Astrocyte (in vitro differentiated cells and primary cell): ENCODE measurements at places on chromosomes 16 and 17.

DNA sequence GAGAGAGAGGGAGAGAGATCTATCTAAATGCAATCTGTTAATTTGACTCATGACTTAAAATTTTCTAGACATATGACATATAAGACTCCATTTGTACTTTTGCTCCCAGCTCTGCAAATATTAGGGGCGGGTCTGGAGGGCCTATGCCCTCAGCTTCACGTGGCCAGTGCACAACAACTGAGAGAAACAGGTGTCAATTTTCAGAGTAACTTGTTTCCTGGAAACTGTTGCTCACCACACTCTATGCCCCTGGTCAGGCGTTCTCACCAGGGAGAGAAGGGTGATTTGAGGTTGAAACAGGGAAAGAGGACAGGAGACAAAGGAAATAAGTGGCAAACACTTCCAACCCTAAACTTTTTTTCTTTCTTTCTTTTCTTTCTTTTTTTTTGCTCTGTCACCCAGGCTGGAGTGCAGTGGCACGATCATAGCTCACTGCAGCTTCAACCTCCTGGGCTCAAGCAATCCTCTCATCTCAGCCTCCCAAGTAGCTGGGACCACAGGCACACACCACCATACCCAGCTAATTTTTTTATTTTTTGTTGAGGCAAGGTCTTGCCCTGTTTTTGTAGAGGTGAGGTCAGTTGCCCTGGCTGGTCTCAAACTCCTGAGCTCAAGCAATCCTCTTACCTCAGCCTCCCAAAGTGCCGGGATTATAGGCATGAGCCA is 270.0 kb downstream of the SLC39A11 start:
- no peak for DNase-seq

GRCh38 chr16:87493608-87494280 is 920 bp upstream of the ZCCHC14 start:
- DNase-seq = peak; percentile 18

DNA sequence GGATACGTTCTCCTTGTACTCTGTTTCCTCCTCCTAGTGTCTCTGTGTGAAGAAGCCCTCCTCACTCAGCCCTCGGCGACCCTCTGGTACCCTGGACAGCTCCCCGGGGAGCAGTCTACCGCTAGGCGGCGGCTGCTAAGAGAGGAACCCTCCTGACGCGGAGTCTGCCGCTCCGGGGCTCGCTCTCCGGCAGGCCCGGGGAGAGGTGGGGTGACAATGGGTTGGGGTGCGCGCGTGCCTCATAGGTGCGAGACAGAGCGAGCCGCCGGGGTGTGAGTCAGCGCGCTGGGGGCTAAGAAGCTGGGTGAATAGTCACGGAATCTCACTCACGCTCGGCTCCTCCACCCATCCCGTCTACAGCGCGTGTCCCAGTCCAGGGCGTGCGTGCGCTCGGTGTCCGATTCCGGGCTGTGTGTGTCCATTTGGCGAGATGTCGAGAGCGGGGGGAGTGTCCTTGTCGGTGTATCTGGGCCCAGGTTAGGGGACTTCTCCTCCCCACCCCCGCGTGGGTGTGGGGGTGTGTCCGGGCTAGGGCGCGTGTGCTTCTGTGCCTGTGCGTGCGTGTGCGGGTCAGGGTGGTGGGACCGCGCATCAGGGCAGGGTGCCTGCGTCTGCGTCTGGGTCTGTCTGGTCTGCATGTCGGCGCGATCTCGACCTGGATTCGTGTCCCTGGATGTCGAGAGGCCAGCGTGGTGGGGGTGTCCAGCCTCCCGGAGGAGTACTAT is 577 bp upstream of the HS3ST2 start:
- DNase-seq = peak; percentile 2

DNA sequence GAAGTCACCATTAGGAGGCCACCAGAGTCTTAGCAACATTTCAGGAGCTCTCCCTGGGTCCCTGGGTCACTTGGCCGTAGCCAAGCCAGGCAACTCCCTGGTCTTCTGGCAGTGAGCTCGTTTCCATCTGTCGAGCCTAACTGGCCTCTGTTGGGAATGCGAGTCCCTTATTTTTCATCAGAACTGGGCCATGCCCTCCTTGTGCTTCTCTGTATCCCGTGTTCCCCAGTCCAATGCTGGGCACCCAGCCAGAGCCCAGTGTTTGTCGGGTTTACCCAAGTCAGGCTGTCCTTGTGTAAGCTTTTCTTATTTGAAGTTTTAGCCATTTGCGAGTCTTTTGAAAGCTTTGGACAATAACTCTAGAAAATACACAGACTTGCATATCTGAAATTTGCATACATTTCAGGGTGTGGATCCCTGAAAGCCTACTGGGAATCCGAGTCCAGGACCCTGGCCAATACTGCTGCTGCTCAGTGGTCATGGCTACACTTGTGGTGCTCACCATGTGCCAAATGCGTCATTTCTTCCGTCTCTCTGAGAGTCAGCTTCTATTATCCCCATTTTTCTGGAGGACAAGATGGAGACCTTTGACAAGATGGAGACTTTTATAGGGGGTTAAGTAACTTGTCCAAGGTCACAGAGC is 81.6 kb upstream of the LGALS9 start:
- DNase-seq = no peak

- DNase-seq = no peak
Measured at GRCh38 chr16:9964426-9964825, 217.8 kb downstream of the GRIN2A start.

GRCh38 chr16:56549744-56550385 is 15.0 kb upstream of the MT4 start:
- DNase-seq = no peak

- no peak for DNase-seq
Measured at GRCh38 chr16:49473773-49474172, 100.2 kb downstream of the C16orf78 start.

DNA sequence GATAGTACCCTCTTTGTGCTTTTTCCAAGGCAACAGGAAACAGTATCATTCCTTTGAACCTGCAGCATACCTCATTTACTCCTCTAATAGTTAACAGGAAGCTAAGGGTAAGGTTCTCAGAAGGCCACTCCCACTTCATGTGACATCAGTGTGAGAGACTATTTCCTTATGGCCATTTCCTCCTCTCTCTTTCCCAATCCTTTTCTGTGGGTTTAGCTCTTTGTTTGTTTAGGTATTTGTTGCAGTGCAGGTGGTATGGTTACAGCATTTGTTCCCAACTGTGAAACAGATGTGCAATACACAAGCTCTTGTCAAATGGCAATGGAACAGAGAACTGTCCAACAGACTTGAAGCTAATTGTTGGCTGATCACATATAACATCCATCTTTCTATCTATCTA is 14.7 kb downstream of the TMC5 start:
- no peak for DNase-seq

- no peak for DNase-seq
Measured at GRCh38 chr17:55466671-55467070, 44.6 kb downstream of the SMIM36 start.

- DNase-seq = peak; percentile 8
Measured at GRCh38 chr16:9909072-9909825, 273.0 kb downstream of the GRIN2A start.

DNA sequence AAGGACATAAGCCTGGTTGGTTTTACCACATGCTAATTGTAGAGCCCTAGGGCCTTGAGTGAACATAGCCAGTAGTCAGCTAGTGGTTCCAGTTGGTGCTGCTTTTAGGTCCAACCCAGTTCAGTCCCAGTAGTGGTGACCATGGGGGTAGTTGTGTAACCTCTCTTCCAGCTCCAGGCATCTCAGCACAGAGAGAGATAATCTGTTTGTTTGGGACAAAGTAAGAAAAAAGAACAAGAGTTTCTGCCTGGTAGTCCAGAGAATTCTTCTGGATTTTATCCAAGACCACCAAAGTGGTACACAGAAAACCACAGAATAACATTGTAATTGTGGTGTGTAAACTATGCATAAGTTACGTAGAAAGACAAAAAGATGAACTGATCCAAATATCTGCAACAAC is 5.2 kb upstream of the CCL13 start:
- DNase-seq = no peak

DNA sequence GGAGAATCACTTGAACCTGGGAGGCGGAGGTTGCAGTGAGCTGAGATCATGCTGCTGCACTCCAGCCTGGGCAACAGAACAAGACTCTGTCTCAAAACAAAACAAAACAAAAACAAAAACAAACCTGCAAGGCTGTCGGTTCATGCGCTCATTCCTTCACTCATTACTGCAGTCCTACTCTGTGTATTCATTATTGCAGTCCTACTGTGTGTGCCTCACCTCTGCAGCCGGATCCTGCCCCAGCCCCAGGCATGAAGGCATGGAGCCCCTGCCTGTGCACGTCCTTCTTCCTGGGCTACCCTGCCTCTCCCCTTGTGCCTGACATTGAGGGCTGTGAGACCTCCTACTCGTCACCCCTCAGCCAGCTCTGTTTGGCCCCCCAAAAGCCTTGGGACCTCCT is 57.6 kb downstream of the TMEM235 start:
- DNase-seq = no peak

DNA sequence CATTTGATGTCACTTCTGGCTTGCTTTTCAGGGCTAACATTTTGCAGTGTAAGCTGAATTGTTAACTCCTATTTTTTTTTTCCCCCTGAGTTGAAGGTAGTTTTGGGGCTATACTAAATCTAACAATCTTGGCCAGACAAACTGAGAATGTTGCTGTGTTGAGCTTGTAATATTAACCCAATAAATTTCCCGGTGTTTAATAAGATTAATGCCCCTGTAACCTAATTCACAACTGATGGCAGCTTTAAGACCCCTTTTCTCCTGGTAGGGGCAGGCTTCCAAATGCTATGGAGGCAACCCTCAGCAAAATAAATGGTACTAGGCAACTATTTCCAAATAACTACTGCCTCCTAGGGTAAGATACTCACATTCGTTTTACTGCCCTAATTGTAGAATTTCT is 549.6 kb upstream of the KIF2B start:
- DNase-seq = no peak

DNA sequence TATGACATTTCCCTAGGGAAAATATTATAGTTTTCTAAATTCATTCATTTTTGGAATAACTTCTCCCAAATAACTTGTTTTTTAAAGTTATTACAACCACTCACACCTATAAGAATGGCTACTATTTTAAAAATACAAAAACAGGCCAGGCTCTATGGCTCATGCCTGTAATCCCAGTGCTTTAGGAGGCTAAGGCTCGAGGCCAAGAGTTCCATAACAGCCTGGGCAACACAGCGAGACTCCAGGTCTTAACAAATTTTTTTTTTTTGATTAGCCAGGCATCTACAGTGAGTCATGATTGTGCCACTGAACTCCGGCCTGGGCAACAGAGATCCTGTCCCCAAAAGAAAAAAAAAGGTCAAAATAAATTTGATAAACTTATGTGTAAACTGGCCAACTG is 43.6 kb upstream of the YPEL2 start:
- DNase-seq = no peak

DNA sequence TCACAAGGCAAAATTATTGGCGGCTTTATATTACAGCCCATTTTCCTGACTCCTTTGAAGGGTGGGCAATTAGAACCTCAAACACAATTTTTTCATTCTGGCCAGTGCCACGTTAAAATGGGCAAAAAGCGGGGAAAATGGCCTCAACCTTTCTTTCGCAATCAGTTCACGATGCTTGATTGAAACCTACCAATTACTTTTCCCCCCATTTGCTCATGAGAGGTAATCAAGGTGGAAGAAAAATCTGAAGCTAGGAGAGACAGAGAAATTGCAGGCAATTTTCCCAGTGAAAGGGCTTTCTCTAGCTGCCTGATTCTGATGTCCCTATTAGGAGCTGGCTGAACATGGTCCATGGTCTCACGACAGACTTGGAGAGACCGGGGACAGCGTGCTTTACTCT is 215.1 kb downstream of the SLC39A11 start:
- no peak for DNase-seq

- DNase-seq = no peak
Measured at GRCh38 chr17:65850486-65850885, 289.0 kb upstream of the AXIN2 start.

DNA sequence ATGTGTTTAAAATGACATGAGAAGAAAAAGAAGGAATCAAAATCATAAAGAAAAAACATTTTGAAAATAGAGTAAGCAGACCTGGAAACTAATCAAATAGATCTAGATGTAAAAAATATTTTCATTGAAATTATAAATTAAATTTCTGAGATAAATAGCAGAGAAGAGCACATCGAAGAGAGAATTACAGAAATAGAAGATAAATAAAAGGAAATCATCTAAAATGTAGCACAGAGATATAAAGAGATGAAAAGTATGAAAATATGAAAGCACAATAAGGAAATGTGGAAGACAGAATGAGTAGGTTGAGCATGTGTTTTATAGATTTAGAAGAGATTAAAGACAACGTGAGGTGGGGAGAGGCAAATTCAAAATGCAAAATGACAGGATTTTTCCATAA is 130.9 kb upstream of the SEC14L1 start:
- no peak for DNase-seq

- no peak for DNase-seq
Measured at GRCh38 chr17:31497994-31498826, 106.7 kb downstream of the RAB11FIP4 start.

- DNase-seq = peak; percentile 81
Measured at GRCh38 chr16:66131156-66131807, 235.2 kb upstream of the CDH5 start.

DNA sequence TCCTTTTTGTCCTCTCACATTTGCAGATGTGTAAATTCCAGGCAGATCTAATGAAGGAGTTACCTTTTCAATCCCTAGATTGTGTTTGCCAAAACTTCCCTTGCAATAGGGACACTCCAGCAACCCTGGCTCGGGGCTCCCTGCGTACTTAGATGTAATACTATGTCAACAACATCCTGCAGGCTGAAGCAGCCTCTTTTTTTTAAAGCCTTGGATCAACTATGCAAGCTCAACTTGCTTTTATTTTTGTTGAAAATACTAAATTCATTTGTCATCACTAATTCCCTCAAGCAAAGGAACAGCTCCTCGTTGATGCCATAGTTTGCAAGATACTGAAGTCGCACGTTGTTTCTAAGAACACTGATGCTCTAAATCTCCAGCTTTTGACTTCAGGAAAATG is 59.1 kb downstream of the GRIN2A start:
- peak; percentile 45 for DNase-seq

DNA sequence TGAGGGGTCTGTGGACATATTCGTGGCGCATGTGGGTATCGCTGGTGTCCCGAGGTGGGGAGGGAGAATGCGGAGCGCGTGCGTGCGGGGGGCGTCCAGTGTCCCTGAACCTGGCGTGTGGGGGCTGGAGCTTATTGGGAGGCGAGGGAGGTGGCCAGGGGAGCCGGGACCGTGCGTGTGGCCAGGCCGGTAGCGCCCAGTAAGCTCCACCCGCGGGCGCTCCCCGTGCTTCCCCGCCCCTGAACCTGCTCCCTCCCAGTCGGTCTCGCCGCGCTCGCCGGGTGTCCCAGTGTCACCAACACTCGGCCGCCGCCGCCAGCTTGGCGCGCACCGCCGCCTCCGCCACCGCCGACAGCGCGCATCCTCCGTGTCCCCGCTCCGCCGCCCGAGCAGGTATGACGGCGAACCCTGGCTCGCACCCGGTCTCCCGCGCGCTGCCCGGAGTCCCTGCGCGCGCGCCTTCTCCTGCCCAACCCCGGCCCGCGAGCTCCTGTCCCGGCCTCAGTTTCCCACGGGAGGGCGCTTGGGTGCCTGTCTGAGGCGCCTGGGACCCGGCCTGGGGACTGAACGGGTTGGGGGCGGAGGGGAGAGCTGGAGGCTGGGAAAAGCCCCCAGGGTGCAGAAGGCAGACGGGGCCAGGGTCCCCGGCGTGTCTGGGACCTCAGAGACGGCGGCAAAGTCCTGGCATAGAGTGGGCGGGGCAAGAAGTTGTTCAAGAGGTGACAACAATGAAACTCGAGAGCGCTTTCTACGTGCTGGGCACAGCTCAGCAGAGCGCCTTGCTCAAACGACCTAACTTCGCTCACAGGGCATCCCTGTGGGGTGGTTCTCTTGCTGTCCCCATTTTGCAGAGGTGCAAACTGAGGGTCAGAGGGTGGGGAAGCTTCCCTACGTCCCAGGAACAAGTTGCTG is at the start of gene SCNN1B:
TSS of gene SCNN1B (plus strand) at position 258 of the 912 bp plus-strand sequence. CDS start 46,298 bp downstream, outside the sequence.
- no peak for DNase-seq

GRCh38 chr17:3796110-3796821 is 4.7 kb downstream of the ITGAE start:
- no peak for DNase-seq
